Non-pigmented ciliary epithelial cell (primary cell): ENCODE measurements at places on chromosomes 12 and 14.

- DNase-seq = no peak
Measured at GRCh38 chr14:90495357-90496276, 98.8 kb downstream of the CALM1 start.

DNA sequence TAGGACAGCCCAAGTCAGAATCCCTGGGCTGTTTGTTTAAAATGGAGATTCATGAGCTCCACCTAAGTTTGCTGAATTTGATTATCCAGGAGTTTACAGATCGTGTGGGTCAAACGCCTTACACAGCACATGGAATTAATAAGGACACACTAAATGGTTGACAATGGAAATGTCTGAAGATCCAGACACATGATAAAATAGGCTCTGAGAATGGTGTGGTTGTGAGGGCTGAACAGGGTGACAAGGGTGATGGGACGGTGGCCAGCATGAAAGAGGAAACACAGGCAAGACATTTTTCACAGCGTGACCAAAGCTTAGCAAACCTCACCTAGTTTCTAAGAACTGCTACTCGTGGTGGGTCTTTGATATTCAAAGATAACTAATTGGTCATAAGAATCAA, 12.5 kb downstream of the VWF start:
- no peak for DNase-seq

- DNase-seq = no peak
Measured at GRCh38 chr14:104657101-104657524, 32.3 kb upstream of the INF2 start.

- no peak for DNase-seq
Measured at GRCh38 chr12:69834147-69834546, 9.1 kb downstream of the MYRFL start.

DNA sequence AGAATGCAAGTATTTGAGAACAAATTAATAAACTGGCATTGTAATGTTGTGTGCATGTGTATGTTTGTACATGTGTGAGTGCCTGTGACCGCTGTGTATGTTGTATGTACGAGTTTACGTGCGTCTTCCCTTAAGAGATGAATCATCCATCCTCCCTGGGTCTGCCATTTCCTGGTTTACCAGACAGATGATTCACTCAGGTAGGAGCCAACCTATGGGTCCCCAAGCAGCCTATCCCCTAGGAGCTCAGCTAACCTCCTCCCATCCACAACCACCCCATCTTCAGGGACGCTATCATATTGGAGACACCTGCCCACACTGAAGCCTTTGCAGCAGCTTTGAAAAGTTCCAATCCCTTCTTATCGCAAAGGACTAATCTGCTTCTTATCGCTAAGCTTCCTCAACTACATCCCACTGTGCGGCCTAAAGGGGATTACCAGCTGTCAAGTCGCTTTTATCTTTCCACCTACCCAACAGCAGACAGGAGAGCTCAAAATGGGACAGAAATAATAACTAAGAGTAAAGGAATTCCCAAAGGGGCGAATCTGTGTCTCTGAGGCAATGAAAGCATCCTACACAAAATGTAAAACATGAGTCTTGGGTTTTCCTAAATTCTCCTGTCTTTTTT, 81.5 kb upstream of the TMCC3 start:
- DNase-seq = no peak

GRCh38 chr14:105531894-105532623, 5.7 kb downstream of the TMEM121 start:
- no peak for DNase-seq

- no peak for DNase-seq
Measured at GRCh38 chr12:116693286-116694227, 44.3 kb downstream of the SPRING1 start.

- no peak for DNase-seq
Measured at GRCh38 chr12:129404556-129404955, 499.3 kb downstream of the TMEM132D start.

DNA sequence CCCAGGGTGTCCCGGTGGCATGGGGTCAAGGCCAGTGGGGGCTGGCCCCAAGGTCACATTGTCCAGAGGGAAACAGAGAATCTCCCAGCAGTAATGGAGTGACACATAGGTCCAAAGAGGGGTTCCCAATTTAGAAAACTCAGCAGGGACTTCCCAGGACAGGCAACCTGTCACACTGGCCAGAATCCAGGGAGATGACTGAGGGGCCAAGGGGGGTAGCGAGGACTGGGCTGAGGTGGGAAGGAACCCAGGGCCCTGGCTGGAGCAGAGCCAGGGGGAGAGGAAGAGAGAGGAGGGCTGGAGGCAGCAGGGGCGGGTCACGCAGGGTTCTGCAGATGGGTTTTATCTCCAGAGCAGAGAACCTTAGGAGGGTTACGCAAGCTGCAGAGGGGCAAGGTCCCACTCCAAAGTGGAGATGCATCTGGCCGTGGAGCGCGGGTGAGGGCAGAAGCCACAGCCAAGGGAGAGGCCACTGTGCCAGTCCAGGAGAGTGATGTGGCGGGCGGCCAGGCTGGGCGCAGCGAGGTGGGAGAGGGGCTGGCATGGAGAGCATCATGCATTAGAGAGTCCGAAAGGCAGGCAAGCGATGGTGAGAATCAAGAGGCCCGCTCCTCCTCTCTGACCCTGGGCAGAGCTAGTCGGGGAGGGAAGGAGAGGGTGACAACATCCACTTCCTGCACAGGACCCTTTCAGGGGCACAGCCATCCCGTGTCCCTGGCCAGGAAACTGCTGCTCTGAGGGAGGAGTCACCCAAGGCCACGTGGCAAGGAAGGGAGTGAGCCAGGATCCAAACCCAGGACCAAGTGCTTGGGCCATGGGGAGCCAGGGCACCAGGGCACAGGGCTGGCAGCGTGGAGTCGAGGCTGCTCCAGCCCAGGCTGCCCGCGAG, 29.0 kb downstream of the NCOR2 start:
- DNase-seq = no peak

DNA sequence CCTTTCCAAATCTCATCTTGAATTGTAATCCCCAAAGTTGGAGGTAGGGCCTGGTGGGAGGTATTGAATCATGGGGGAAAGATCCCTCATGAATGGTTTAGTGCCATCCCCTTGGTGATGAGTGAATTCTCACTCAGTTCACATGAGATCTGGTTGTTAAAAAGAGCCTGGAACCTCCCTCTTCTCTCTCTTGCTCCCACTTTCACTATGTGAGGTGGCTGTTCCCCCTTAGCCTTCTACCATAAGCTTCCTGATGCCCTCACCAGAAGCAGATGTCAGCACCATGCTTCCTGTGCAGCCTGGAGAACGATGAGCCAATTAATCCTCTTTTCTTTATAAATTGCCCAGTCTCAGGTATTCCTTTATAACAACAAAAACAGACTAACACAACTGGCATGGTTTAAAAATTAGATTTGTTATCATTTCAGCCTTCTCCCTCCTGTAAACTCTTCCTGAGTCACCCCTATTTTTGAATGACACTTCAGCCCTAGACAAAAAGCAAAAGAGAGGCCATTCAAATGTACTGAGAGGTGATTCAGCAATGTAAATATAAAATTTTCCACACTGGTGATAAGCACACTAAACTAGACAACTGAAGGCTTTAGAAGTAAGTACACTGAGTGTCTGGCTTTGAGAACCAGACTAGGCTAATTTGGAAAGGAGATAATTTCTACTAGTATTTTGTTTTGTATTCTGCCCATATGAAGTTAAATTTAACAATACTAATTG, 212.1 kb upstream of the ABCD2 start:
- DNase-seq = peak; percentile 17

DNA sequence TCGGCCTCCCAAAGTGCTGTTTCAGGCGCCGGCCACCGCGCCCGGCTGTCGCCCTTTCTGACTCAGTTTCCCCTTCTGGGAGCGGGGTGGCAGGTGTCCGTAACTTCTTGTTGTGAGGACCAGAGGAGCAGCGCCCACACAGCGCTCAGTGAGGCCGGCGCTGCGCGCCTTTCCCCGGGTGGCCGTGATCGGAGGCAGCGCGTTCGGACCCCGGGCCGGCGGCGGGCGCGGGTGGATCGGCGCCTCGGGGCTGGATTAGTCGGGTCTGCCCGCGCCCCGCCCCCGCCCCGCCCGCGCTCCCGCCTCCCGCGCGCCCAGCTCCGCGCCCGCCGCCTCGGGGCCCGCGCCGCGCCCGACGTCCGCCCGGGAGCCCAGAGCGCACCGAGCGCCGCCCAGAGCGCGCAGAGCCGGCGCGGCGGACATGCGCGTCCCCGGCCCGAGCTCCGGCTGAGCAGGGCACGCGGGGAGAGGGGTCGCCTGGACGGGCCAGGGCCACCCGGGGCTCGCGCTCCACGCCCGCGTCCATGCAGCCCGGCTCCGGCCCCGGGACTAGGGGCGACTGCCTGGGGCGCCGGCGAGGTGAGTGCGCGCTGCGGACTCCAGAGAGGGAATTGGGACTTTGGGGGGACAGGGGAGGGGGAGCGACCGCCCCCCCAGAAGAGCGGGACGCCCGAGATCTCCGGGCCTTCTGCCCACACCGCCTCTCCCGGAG, 50.6 kb downstream of the LRCOL1 start:
- no peak for DNase-seq
